Activated B cell treated with CpG ODN at 0.5 μM for 24 hours (primary cell): ENCODE measurements at places on chromosomes 4 and X.
A peak's percentile ranks its signal among the peaks of the same experiment; 100 is the strongest.

DNA sequence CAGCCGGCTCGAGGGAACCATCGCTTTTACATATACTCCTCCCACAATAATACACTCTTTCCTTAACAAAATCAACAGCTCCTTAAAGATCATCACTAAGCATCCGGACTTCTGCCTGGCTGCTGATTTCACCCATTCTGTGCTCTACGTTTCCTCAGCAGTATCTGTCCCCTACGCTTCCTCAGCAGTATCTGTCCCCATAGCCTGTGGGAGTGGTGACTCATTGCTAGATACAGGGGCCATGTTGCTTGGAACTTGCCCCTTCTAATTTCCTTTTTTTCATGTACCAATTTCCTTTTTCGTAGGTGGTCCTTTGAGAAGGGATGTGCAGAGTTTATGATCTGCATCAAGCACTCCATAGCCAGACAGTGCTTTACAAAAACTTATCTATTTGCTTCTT is 18.6 kb downstream of the MAP3K15 start:
- no peaks in the 10 kb centered on the region for H3K36me3 ChIP-seq
- no peak for DNase-seq
- no peaks in the 10 kb centered on the region for H3K4me1 ChIP-seq
- H3K27me3 ChIP-seq: no peaks in the 10 kb centered on the region

GRCh38 chr4:91989914-91990313 is 313.9 kb upstream of the GRID2 start:
- H3K36me3 ChIP-seq: no peaks in the 10 kb centered on the region
- H3K4me1 ChIP-seq: no peaks in the 10 kb centered on the region
- no peaks in the 10 kb centered on the region for H3K27me3 ChIP-seq
- H3K4me3 ChIP-seq: no peak overlapping the region
- no peak for DNase-seq

GRCh38 chrX:123771449-123772064 is 38.7 kb upstream of the THOC2 start:
- H3K36me3 ChIP-seq: no peaks in the 10 kb centered on the region
- H3K27ac ChIP-seq: no peak overlapping the region
- H3K4me3 ChIP-seq: no peak overlapping the region
- no peaks in the 10 kb centered on the region for H3K4me1 ChIP-seq
- H3K27me3 ChIP-seq: no peaks in the 10 kb centered on the region

GRCh38 chrX:19867411-19867732 is 20.0 kb downstream of the SH3KBP1 start:
- peak overlapping the region; percentile 82 for H3K27ac ChIP-seq
- H3K36me3 ChIP-seq: no peaks in the 10 kb centered on the region
- H3K4me3 ChIP-seq: no peak overlapping the region
- H3K27me3 ChIP-seq: no peaks in the 10 kb centered on the region

GRCh38 chr4:180550106-180550505 is 1693.1 kb upstream of the TENM3 start:
- DNase-seq: no peak
- H3K4me1 ChIP-seq: no peaks in the 10 kb centered on the region
- H3K4me3 ChIP-seq: no peak overlapping the region
- no peaks in the 10 kb centered on the region for H3K36me3 ChIP-seq

GRCh38 chr4:25756503-25756902 is 100.9 kb downstream of the SLC34A2 start:
- H3K4me1 ChIP-seq: no peaks in the 10 kb centered on the region
- DNase-seq: no peak
- no peaks in the 10 kb centered on the region for H3K27me3 ChIP-seq
- H3K36me3 ChIP-seq: peaks cover 78% of the 10 kb centered on the region

DNA sequence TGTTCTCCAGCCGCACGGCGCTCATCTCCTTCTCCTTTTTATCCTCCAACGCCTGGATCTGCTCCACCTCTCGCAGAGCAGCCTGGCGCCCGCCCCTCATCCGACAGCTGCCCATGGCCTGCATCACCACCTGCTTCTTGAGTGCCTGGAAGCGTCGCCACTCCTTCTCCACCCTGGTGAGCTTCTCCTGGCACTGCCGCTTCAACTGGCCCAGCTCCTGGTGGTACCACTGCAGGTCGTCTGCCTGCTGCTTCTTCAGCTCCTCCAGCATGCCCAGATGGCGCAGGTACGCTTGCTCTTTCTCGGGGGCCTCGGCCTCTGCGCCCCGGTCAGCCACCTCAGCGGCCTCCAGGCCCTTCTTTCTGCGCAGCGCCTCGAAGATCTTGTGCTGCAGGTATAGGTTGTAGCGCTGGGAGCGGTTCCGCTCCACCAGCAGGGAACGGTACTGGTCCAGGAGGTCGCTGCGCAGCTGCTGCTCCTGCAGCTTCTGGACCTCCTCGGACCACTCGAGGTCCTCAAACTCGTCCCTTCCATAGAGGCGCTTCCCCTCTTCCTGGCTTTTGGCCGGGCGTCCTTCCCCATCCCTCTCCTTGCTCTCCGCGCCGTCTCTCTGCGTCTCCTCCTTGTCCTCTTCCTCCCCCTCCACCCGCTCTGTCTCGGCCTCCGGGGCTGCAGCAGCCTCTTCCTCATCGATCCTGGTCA is 1.2 kb upstream of the TADA2B start:
- H3K36me3 ChIP-seq: peaks cover 9% of the 10 kb centered on the region
- H3K4me1 ChIP-seq: peaks cover 45% of the 10 kb centered on the region
- peak; percentile 22 for DNase-seq
- peak overlapping the region; percentile 93 for H3K4me3 ChIP-seq
- H3K27me3 ChIP-seq: no peaks in the 10 kb centered on the region

- no peaks in the 10 kb centered on the region for H3K4me1 ChIP-seq
- DNase-seq: no peak
- H3K27ac ChIP-seq: no peak overlapping the region
- no peak overlapping the region for H3K4me3 ChIP-seq
Measured at GRCh38 chrX:38837389-38837788, 36.1 kb downstream of the MID1IP1 start.

DNA sequence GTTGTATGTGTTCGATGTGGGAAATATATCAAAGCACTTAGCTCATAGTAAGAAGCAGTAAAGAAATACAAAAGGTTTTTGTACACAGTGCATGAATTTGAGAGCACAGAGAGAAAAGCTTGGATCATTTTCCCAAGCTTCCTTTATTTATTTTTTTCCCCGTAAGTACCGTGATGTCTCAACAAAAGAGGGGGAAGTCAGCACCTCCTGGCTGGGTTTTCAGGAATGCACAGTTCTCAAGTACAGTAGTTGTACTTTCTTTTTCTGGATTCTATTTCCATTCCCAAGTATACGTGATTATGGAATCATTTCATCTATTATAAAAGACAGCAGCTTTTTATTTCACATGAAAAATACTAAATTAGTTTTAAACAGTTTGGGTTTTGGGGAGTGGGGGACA is 171.5 kb upstream of the EDNRA start:
- no peaks in the 10 kb centered on the region for H3K27me3 ChIP-seq
- no peaks in the 10 kb centered on the region for H3K36me3 ChIP-seq
- DNase-seq: no peak
- no peak overlapping the region for H3K4me3 ChIP-seq
- H3K4me1 ChIP-seq: no peaks in the 10 kb centered on the region

DNA sequence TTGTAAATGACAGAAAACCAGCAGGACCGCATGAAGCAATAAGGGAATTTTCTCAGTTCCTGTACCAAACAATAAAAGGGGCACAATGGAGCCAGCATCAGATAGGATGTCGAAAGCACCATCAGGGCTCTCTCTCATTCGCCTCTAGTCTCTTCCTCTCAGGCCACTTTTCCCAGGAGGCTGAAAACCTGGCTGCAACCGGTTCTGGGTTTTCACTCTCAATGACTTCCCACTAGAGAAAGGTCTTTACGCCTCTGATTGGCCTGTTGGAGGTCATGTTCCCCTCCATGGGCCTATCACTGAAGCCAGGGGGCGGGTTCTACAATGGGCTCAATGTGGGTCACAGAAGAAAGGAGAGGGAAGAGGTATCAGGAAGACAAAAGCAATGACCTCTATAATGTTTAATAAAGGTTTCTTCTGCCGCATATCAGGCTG is 29.3 kb downstream of the ZNF827 start:
- no peak for DNase-seq
- no peak overlapping the region for H3K27ac ChIP-seq
- peak overlapping the region; percentile 33 for H3K4me3 ChIP-seq
- peaks cover 41% of the 10 kb centered on the region for H3K4me1 ChIP-seq
- no peaks in the 10 kb centered on the region for H3K27me3 ChIP-seq
